ENCODE measurements at places on chromosomes 2 and 18.

DNA sequence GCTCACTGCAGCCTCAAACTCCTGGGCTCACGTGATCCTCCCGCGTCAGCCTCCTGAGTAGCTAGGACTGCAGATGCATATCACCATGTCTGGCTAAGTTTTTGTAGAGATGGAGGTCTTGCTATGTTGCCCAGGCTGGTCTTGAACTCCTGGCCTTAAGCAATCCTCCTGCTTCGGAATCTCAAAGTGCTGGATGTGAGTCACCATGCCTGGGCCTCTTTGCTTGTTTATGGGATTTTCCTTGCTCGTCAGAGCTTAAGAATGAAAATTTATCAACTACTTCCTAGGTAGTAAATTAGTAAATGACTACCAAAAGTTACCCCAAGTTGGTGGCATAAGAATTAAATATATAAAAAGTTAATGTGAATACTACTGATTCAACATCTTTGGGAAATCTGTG lies 51.0 kb downstream of the ACTR3 start:
- no peak for DNase-seq

GRCh38 chr18:33841221-33841967 lies 263.4 kb downstream of the ASXL3 start:
- no peak for DNase-seq

DNA sequence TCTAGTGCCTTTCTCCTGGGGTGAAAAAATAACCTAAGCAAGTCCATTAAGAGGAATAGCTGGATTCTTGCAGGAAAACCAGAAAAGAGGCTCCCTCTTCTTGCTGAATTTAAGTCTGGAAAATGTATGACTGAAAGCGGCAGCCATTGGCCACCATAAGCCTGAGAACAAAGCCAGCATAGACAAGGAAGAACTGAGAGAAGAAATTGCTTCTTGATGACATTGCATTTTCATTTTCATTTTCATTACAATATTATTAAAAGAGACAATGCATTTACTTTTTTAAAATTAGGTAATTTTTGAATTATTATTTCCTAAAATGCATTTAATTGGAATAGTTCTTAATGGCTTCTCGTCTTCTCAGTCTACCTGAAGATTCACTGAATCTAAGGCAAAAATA lies 1157.5 kb upstream of the ZEB2 start:
- DNase-seq = no peak

- DNase-seq = peak; percentile 73
These were observed 13.5 kb upstream of the ZAP70 start for GRCh38 chr2:97699765-97700444.

DNA sequence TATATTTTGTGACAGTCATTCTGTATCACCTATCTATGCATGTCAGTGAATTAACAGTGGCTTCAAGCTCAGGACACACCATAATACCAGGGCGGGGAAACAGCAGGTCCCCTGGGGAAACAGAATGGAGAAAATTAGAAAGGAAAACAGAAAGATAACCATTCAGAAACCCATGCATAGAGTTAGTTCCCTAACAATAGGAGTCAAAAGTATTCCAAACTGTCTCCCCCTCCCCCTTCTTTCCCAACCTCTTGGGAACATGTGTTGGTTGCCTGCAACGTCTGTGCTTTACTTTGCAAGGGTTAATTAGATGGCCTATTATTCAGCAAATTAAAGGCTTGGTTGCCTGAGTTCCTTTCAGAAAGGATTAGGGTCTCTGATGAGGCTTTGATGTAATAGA lies 176.4 kb downstream of the MYO3B start:
- no peak for DNase-seq

- DNase-seq = no peak
These were observed 52.5 kb upstream of the ID2 start for GRCh38 chr2:8629402-8629801.

DNA sequence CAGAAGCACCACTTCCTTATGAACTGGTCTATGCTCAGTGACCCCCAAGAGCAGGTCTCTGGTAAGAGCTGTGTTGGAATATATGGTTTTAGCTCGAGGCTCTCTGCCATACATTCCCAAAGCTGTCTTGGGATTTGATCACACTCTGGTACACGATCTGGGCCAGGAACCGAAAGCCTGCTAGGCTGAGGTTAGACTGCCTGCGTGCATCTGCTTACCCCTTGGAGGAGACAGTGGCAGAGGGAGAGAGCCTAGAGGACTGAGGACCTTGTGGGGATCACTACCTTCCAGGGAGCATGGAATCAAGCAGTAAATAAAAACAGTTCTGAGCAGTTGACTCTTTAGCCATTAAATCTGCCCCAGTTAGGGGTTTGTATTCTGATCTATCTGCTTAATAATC lies 63.7 kb downstream of the ZNF532 start:
- DNase-seq = no peak

DNA sequence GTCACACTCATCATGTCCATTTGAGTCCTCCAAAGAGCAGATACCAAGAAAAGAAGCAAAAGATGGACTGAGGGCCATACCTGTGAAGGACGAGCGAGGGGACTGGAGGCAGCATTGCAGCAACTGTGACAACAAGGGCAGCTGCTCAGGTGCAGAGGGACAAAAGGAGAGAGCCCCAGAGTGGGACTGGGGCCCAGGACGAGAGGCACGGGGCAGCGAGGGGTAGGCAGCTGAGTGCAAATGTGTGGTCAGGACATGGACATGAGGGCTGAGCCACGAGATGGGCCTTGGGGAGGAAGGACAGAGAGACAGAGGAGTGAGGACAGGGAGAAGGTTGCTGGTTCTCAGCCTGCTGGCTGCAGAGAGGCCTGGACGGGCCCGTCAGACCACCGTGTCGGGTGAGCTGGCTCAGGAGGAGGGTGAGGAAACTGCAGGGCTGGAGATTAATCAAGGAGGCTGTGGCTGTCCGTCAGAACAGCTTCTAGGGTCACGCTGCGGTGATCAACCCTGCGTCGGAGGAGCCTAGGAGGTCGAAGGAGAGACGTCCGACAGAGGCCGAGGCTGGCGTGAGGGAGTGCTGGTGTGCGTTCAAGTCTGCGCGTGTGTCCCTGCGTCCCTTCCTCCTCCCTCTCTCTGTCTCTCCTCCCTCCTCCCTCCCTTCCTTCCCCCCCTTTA lies 206.8 kb upstream of the HDAC4 start:
- no peak for DNase-seq

DNA sequence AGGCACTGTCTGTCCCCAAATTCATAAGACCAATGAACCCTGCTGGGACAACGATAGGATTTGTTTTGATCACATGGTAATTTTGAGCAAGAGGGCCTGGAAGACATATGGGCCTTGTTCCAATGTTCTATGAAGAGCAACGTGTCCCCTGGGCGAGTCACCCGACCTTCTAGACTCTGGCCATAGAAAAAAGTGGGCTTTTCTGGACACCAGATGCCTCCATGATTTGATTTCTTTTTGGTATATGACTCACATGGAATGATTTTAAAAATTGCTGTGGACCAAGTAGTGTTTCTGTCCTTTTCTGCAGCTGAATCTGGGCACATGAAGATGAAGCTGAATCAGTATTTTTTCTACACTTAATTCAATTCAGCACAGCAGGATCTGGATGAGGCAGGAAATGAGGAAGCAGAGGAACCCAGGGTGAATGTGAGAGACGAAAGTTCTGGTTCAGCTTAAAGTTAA lies 104.9 kb downstream of the CDC42EP3 start:
- DNase-seq = no peak

- no peak for DNase-seq
These were observed 99.0 kb downstream of the BIRC6 start for GRCh38 chr2:32455816-32456215.

DNA sequence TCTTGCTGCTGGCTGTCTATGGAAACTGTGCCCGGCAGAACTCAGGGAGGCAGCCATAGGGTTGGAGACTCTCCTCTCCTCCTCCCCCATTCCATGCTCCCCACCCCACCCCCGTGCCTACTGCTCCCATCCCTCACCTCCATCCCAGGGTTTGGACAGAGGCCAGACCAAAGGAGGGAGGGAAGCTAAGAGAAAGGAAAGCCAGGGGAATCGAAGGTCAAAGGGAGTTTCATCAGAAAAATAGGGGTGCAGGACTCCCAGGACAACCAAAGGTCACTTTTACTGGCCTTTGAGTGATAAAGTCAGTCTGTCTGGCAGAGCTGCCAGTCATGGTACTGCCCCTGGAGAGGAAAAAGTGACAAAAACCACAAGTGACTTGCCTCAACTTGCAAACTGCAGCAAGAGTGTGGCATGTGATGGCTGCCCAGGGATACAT lies 187.3 kb upstream of the CTAGE1 start:
- DNase-seq = no peak

DNA sequence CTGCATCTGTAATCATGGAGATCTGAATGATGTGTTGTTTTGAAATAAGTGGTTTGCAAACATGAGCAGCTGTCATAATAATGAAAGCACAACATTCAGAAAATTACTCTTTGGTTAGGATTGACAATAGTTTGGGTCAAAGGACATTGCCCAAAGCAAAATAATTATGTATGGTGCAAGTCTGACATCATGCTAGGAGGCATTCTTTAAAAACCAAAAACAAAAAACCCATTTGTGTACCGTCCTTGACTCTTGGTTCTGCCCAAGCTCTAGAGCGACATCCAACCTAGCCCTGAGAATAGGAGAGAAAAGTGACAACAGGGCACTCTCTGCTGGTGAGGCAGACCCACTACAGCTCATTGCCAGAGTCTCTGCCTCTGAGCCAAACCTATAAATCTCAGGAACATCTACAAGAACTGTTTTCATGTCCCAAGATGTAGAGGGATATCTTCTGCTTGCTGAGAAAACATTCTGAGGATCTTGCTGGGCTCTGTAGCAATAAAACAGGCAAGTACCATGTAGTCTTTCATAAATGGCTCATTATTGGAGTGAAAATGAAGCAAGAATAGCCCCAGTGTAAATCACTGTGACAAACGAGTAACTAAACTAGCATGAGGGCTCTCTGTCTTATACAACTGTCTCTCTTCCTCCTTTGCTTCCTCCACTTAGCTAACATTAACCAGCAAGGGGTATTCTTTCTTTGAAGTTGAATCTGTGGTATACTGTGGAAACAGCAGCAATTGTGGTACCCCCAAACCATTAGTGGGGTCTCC lies 266.8 kb upstream of the CXCR4 start:
- peak; percentile 73 for DNase-seq

GRCh38 chr18:227902-228301 lies 39.9 kb downstream of the THOC1 start:
- DNase-seq = no peak

DNA sequence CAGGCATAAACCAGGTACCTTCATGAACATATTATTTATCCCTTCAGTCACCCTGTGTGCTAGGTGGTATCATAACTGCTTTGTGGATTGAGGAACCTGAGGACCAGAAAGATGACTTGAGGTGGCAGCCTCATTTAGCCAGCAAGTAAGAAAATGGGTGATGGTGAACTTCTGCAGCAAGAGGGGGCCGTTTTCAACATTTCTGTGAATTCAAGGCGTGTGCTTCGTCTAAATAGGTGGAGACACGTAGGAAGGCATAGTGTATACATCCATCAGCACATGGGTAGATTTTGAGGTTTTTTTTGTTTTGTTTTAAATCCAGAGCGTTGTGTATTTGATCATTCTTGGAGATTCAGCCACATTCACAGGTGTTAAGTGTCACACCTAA lies 118.7 kb downstream of the SPTBN1 start:
- no peak for DNase-seq

DNA sequence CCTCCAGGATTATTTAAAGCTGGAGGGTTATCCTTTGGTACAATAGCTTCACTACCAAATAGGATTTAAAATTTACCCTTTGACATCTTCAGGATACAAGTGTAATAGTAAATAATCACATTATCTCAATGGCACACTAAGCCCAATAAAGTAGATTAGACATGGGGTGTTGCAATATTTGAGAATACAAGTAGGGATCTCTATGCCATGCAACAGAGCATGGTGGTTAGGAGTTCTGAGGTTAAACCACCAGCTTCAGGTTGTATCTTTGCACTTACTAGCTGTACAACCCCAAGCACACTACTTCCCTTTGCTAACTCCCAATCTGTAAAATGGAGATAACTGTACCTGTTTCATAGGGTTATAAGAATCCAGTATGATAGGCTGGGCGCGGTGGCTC lies 6.2 kb downstream of the MBD2 start:
- DNase-seq = no peak

DNA sequence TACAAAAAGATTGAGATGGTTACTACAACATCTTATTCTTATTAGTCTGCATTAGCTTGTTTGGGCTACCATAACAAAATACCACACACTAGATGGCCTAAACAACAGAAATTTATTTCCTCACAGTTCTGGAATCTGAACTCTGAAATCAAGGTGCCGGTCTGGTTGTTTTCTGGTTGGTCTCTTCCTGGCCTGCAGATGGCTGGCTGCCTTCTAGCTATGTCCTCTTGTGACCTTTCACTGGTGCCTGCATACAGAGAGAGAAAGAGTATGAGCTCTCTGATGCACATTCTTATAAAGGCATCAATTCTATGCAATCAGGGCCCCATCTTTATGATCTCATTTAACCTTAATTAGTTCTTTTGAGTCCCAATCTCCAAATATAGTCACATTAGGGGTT lies 696.5 kb downstream of the TDRD15 start:
- no peak for DNase-seq

- no peak for DNase-seq
These were observed 92.4 kb upstream of the DAPL1 start for GRCh38 chr2:158702740-158703139.

GRCh38 chr2:168998609-168999211 lies 32.4 kb downstream of the ABCB11 start:
- no peak for DNase-seq

DNA sequence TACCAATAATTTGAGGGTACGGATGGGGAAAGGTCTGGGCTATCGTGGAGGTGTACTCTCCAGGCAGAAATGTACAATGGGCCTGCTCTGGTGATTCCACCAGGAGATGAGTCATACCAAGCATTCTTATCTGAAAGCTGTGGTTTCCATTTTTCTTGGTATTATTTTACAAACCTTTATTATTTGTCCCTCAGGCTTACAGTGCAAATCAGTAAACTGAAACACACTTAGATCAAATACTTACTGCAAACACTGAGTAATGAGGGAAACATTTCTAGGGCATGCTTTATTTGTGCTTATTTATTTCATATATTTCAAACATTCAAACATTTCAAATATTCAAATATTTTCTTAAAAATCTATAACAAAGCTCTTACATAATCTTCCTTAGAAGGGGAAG lies 319.8 kb downstream of the RND3 start:
- DNase-seq = no peak

- no peak for DNase-seq
These were observed 995 bp downstream of the MBD5 start for GRCh38 chr2:148021886-148022285.

- DNase-seq = no peak
These were observed 211.3 kb upstream of the APCDD1 start for GRCh38 chr18:10242936-10243680.

- peak; percentile 58 for DNase-seq
These were observed 94.4 kb upstream of the TGFA start for GRCh38 chr2:70647873-70648481.

GRCh38 chr2:145190031-145190703 lies 670.2 kb upstream of the ZEB2 start:
- no peak for DNase-seq

DNA sequence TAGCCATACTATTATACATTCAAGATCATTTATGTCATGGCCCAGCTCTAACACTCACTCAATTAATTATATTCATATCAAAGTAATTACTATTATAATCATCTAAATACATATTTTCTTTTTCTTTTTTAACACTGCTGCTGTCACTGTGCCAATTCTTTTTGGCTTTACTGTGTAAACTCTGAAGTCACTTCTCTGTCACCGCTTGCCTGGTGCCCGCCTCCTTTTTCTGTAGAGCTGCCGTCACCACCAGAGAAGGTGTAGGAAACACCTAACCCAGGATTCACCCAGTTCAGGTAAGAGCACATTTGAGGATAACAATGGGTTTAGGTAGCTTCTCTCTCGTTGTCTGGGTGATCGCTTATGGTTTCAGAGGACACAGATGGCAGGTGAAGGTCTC lies 93.3 kb downstream of the AOX1 start:
- DNase-seq = no peak

- no peak for DNase-seq
These were observed 130.7 kb upstream of the RNF152 start for GRCh38 chr18:62023536-62023935.
